Tibial nerve (tissue), 4 donors: ENCODE measurements at places on chromosomes 2 and 18. TPM values are rescaled to one million over a fixed set of nuclear protein-coding genes. Genes with fewer than 3 reads are reported as not detected.

DNA sequence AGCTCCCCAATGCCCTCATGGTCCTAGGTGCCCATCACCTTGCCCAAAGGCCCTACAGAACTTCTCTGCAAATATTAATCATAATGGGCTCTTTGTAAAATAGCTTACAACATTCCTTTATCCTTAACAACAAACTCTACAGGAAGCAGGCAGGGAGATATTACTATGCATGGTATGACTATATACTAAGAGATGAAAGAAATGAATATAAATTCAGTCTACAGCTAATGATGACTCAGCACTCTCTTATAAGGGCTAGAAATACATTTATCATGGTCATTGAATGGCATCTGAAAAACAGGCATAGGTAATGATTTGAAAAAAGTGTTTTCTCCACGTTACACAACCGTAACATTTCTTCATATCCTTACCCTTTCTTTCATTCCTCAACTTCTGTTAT, 254.8 kb upstream of the DSEL start:
- no peaks in the 10 kb centered on the region for H3K27me3 ChIP-seq
- no peaks in the 10 kb centered on the region for H3K36me3 ChIP-seq
- H3K4me3 ChIP-seq: no peak overlapping the region
- no peak for DNase-seq

- no peaks in the 10 kb centered on the region for H3K4me1 ChIP-seq
- DNase-seq: no peak
- no peaks in the 10 kb centered on the region for H3K27me3 ChIP-seq
- H3K27ac ChIP-seq: no peak overlapping the region
- no peak overlapping the region for H3K4me3 ChIP-seq
Observed at GRCh38 chr18:58625839-58626238, 3.1 kb downstream of the ALPK2 start.

GRCh38 chr2:136135921-136136906, 18.3 kb upstream of the CXCR4 start:
- H3K36me3 ChIP-seq: no peaks in the 10 kb centered on the region
- no peak for DNase-seq
- H3K27ac ChIP-seq: peak overlapping the region; percentile 87
- no peaks in the 10 kb centered on the region for H3K4me1 ChIP-seq
- H3K4me3 ChIP-seq: no peak overlapping the region

DNA sequence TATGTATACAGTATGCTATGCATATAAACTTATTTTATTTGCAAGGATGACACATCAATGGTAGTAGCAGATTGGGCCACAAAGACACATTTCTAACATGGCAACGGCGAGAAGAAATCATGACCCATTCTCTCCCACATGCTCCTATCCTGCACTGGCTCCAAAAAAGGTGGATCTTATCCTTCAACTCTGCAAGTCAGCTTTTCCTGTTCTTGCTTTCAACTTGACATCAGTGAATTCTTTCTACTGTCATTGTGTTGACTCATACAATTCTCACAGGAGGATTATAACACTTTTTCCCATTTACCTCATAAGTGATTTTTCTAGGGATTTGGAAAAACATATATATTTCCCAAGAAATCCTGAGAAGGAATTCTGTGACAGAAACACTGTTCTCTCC, 53.1 kb downstream of the ACVR1 start:
- H3K36me3 ChIP-seq: no peaks in the 10 kb centered on the region
- H3K27me3 ChIP-seq: no peaks in the 10 kb centered on the region
- no peaks in the 10 kb centered on the region for H3K4me1 ChIP-seq
- DNase-seq: no peak
- H3K27ac ChIP-seq: no peak overlapping the region

GRCh38 chr2:232506709-232507108, 13.5 kb upstream of the PRSS56 start:
- H3K27ac ChIP-seq: no peak overlapping the region
- H3K4me3 ChIP-seq: no peak overlapping the region
- H3K27me3 ChIP-seq: peaks cover 53% of the 10 kb centered on the region

GRCh38 chr2:204691911-204692510, 146.7 kb downstream of the PARD3B start:
- peaks cover 29% of the 10 kb centered on the region for H3K4me1 ChIP-seq
- no peak overlapping the region for H3K27ac ChIP-seq
- no peaks in the 10 kb centered on the region for H3K27me3 ChIP-seq
- H3K4me3 ChIP-seq: no peak overlapping the region

GRCh38 chr2:42522035-42522434, 28.3 kb upstream of the KCNG3 start:
- H3K36me3 ChIP-seq: no peaks in the 10 kb centered on the region
- H3K27ac ChIP-seq: no peak overlapping the region
- no peaks in the 10 kb centered on the region for H3K4me1 ChIP-seq

GRCh38 chr18:62957885-62958472, 242.6 kb downstream of the PHLPP1 start:
- DNase-seq: no peak
- H3K4me1 ChIP-seq: peaks cover 12% of the 10 kb centered on the region
- H3K4me3 ChIP-seq: no peak overlapping the region
- no peak overlapping the region for H3K27ac ChIP-seq
- no peaks in the 10 kb centered on the region for H3K36me3 ChIP-seq

GRCh38 chr18:57444301-57444759, 9.2 kb downstream of the ONECUT2 start:
- H3K4me3 ChIP-seq: no peak overlapping the region
- H3K27me3 ChIP-seq: peaks cover 84% of the 10 kb centered on the region
- no peak overlapping the region for H3K27ac ChIP-seq

GRCh38 chr2:44805401-44806235, 135.9 kb upstream of the SIX3 start:
- H3K4me3 ChIP-seq: no peak overlapping the region
- no peak for DNase-seq
- H3K36me3 ChIP-seq: no peaks in the 10 kb centered on the region
- H3K27me3 ChIP-seq: peaks cover 93% of the 10 kb centered on the region
- H3K4me1 ChIP-seq: no peaks in the 10 kb centered on the region

DNA sequence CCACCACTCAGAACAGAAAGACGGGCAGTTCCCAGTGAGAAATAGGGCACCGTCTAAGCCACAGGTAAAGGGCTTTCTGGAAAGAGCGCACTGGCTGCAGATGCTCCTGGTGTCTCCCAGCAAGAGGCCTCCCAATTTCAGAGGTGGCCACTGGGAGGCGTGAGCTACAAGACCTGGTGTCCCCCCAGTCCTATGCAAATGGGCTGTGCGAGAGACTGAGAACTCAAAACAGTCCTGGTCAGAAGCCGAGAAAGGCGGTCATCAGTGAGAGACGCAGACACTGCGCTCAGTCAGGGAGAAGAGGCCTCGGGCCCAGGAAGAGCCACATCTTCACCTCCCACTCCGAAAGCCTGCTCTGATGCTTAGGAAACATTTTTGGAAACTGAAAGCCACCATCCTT, 179.5 kb downstream of the EIPR1 start:
- peaks cover 35% of the 10 kb centered on the region for H3K36me3 ChIP-seq
- no peaks in the 10 kb centered on the region for H3K27me3 ChIP-seq
- no peaks in the 10 kb centered on the region for H3K4me1 ChIP-seq
- H3K27ac ChIP-seq: no peak overlapping the region
- no peak for DNase-seq

DNA sequence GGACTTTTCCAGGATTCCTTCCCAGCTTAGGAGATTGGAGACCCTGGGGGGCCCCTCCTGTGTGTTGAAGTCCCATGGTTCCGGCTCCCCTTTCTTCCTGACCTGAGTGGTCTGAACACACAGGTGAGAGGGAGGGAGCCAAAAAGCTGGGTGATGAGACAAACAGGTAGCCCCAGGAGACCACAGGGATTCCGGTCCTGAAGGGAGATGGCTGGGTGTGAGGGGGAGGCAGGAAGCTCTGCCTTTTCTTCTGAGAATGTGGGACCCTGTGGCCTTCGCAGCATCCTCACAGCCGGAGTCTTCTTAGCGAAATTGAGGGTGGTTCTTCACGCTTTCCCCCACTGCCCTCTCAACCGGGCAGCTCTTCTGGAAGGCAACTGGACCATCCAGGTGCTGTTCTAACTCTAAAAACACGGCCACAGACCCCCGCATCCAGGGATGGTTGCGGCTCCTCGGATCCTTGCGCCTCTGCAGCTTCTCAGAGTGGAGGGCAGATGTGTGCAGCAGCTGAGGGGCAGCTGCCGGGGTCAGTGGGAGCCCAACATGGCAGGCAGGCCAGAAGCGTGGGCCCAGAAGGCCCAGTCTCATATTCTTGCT, 4.4 kb downstream of the SLC66A3 start:
- no peak overlapping the region for H3K4me3 ChIP-seq
- H3K27ac ChIP-seq: no peak overlapping the region
- H3K36me3 ChIP-seq: no peaks in the 10 kb centered on the region
- no peak for DNase-seq
- H3K4me1 ChIP-seq: no peaks in the 10 kb centered on the region
- no peaks in the 10 kb centered on the region for H3K27me3 ChIP-seq

DNA sequence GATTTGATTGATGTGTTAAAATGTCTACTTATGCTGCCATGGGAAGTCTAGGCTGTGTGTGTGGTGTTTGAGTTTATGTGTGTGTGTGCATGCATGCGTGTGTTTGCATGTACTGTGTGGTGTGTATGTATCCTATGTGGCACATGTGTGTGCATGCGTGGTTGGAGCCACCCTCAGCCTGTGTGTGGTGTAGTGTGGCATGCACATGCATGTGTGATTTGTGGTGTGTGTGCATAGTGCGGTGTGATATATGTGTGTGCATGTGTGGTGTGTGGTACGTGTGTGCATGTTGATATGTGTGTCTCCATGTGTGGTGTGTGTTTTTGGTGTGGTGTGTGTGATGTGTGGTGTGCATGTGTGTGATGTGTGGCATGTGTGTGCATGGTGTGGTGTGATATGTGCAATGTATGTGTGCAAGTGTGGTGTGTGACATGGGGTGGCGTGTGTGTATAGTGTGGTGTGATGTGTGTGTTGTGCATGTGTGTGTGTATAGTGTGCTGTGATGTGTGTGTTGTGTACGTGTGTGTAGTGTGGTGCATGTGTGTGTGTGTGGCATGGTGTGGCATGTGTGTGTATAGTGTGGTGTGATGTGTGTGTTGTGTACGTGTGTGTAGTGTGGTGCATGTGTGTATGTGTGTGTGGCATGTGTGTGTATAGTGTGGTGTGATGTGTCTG, 66.6 kb upstream of the HDAC4 start:
- no peaks in the 10 kb centered on the region for H3K4me1 ChIP-seq
- no peaks in the 10 kb centered on the region for H3K27me3 ChIP-seq
- no peak overlapping the region for H3K27ac ChIP-seq
- H3K4me3 ChIP-seq: no peak overlapping the region

DNA sequence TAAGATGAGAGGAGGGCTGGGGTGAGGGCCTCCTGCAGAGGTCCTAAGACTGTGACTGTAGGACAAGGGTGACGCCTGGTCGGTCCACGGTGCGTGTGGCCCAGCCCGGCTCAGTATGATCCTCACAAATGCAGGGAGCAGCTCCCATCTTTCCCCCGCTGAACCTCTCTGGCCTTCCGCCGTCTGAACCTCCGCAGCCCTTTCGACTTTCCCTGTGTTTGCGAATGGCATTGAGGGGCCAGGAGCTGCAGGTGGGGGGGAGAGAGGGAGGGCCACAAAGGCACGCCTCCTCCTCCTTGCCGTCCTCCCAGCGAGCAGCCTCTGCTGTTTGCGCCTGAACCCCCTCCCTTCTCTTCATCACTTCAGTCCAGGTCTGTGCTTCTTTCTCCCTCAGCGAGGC, 68.6 kb upstream of the PXDN start:
- no peak for DNase-seq
- H3K27me3 ChIP-seq: no peaks in the 10 kb centered on the region
- no peak overlapping the region for H3K4me3 ChIP-seq
- peaks cover 19% of the 10 kb centered on the region for H3K4me1 ChIP-seq
- no peaks in the 10 kb centered on the region for H3K36me3 ChIP-seq

- no peak overlapping the region for H3K4me3 ChIP-seq
- no peak for DNase-seq
- H3K27me3 ChIP-seq: no peaks in the 10 kb centered on the region
- no peaks in the 10 kb centered on the region for H3K4me1 ChIP-seq
- H3K36me3 ChIP-seq: no peaks in the 10 kb centered on the region
Observed at GRCh38 chr2:121202541-121203310, 82.3 kb downstream of the TFCP2L1 start.

DNA sequence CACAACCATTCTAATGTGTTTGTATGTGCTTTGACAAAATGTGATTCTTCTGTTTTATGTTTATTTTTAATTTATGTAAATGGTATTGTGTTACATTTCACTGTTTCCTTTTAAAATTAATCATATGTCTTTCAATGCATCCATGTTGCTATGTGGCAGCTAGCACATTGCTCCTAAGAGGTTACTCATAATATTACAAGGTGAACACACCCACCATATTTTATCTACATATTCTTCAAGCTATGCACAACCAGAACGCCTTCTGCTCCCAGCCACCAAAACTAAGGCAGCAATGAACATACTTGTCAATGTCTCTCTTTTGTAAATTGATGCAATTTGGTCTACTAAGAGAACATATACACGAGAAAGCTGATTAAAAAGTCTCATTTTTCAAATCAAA, 160.6 kb upstream of the OSR1 start:
- DNase-seq: no peak
- H3K4me1 ChIP-seq: no peaks in the 10 kb centered on the region
- H3K4me3 ChIP-seq: no peak overlapping the region
- no peaks in the 10 kb centered on the region for H3K36me3 ChIP-seq
- H3K27ac ChIP-seq: no peak overlapping the region

DNA sequence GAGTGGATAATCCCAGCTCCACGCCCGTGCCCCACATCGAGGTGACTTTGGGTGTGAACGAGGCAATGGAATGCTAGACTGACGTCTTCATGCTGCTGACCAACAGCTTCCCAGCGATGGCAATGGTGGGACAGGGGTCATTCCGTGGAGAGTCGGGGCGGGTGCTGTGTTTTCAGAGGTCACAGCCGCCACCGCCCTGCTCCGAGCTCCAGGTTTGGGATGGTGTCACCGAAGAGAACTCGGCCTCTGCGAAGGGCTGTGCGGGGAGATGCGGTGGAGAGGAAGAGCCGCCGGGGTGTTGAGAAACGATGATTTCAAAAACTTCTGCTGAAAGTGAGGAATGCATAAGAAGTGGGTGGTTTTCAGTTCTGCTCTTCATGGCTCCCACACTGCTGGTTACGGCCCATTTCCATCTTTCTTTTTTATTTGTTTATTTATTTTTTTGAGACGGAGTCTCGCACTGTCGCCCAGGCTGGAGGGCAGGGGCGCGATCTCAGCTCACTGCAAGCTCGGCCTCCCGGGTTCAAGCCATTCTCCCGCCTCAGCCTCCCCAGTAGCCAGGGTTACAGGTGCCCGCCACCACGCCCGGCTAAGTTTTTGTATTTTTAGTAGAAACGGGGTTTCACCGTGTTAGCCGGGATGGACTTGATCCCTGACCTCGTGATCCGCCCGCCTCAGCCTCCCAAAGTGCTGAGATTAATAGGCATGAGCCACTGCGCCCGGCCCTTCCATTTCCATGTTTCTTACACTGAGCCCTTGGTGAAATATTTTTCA, 142.6 kb downstream of the RTP5 start:
- no peak overlapping the region for H3K27ac ChIP-seq
- no peaks in the 10 kb centered on the region for H3K36me3 ChIP-seq
- H3K4me3 ChIP-seq: no peak overlapping the region
- H3K4me1 ChIP-seq: no peaks in the 10 kb centered on the region
- DNase-seq: no peak

The ARHGEF4 gene
- total RNA-seq: 22.2 TPM

The REG1B gene
- 9.0 TPM for total RNA-seq

The MLPH gene
- 64.2 TPM for total RNA-seq

The HOXD13 gene
- not detected for total RNA-seq

The MEP1B gene
- total RNA-seq: not detected
